ENCODE measurements at places on chromosomes 16 and 17.

DNA sequence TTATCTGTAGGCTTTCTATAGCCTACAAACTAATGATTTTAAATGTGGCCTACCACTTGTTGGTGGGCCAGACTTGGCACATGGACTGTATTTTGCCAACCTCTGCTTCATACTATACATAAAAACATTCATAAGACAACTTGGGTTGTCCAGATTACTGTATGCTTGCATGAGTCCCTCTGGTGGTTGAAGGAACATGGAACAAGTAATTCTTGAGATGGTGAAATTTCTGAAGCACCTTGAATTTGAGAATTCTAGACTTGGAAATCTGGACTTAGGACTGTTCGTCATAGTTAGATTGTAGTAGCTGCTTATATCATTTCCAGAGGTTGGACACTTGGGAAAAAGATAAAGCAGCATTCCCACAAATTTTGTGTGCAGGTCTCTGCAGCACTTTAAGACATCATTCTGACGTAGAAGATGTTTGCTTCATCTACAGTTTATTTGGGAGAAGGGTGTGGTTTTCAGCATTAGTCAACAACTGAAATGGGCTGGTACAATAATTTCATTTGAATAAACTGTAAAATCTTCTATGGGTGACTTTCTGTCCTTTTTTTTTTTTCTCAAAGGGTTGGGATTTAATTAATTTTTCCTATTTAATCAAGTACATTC is 31.2 kb downstream of the NFATC3 start:
- no peak for DNase-seq

- DNase-seq = peak; percentile 36
These were observed 167.4 kb upstream of the CACNG5 start for GRCh38 chr17:66667491-66668030.

DNA sequence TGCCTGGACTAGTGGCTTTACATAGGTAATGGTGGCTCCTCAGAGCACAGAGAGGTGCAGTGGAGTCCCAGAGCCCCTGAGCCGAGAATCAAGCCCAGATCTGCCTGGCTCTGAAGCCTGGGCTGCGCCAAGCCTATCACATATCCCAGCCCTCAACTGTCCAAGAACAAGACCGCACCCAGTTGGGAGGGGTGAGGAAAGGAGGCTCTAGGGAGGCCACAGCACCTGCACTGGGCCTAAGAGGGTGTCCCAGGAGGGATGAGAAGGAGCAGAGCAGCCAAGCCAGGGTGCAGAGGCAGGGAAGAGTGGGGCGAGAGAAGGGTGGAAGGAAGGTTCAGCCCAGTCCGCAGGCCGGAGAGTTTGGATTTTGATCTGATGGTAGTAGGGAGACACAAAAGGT is 941 bp upstream of the RNF112 start:
- DNase-seq = no peak

DNA sequence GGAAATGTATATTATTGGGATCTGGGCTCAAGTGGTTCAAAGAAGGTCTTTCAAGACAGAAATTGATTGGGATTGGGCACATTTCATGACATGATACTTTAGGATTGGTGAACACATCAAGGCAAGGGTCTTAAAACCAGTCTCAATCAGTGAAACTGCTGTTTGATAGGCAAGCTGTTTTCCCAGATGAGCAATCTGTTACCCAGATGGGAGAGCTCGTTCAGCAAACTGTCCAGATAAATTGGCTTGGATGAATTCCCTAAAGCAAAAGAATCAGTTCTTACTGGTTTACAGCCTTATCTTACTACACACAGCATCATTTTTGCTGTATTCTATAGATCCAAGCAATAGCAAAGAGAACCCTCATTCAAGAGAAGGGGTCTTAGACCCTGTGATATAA is 31.0 kb upstream of the CNEP1R1 start:
- no peak for DNase-seq

DNA sequence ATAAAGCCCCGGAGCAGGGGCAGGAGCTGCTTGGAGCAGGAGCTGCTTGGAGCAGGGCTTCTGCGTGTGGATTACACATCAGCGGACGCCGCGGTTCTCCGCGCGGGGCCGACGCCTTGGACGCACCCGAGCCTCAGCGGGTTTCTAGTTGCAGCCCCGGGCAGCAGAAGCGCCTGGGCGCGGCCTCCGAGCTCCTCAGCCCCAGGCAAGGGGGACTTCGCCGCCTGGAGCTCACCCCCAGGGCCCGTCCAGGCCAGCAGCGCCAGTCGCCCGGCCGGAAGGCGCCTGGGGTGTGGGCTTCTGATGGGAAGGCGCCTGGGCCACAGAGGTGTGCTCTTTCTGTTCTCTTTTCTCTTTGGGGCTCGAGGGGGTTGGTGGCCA is 6.3 kb downstream of the FOXF1 start:
- DNase-seq = no peak

DNA sequence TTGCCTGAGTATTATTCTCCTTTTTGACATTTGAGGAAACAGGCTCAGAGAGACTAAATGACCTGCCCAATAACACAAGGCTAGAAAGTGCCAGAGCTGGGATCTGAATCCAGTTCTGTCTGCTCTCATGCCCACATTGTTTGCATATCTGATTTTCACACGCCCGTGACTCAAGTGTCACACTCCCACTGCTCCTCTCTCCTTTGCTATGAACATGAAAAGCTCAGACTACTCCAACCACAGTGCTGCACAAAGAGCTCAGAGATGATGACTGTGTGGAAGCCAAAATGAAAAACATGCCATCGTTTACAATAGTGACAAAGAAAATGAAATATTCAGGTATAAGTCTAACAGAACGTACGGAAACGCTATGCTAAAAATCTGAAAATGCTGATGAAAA is 107.9 kb downstream of the SMG6 start:
- peak; percentile 24 for DNase-seq

DNA sequence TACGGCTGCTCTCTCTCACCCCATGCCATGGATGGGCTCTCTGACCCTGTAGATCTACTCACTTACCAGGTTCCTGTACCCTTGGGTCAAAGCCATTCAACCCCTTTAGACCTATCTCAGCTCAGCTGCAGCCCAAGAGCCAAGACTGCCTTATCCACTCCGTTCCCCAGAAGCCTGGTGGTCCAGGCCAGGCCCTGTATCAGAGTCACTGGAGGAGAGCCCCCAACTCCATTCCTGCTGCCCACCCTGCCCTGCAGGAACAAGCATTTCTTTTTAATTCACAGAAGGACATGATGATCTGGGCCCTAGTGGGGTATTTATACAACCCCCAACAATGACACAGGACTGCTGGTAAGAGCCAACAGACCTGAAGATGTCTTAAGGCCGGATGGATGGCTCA is 76.8 kb downstream of the AIPL1 start:
- DNase-seq = no peak

- DNase-seq = no peak
These were observed 339.8 kb upstream of the TNRC6C start for GRCh38 chr17:77618731-77619130.

Measured in stimulated activated CD8-positive, alpha-beta memory T cell treated with anti-CD3 and anti-CD28 coated beads, Interleukin-2, amount 100 ng/mL, for 48 hours (primary cell).